ENCODE measurements at places on chromosomes 13 and 19.

DNA sequence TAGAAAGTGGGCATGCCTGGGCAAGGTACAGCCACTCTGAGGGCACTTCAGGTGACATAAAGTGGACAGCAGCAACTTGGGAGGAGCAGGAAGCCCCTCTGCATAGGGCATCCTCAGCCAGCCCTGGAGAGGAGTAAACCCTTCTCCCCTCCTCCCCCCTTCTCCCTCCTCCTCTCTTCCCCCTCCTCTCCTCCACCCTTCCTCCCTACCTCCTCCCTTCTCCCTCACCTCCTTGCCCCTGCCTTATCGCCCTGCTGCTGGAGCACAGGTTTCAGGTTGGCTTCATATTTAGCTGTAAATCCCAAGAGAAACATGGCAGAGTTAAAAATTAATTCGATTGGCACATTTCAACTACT lies 30.5 kb upstream of the ATP12A start:
- H3K4me1 ChIP-seq: peaks cover 15% of the 10 kb centered on the region
- peak overlapping the region; percentile 67 for H3K27ac ChIP-seq
- no peak for DNase-seq
- peak overlapping the region; percentile 6 for H3K4me3 ChIP-seq
- no peaks in the 10 kb centered on the region for H3K36me3 ChIP-seq

DNA sequence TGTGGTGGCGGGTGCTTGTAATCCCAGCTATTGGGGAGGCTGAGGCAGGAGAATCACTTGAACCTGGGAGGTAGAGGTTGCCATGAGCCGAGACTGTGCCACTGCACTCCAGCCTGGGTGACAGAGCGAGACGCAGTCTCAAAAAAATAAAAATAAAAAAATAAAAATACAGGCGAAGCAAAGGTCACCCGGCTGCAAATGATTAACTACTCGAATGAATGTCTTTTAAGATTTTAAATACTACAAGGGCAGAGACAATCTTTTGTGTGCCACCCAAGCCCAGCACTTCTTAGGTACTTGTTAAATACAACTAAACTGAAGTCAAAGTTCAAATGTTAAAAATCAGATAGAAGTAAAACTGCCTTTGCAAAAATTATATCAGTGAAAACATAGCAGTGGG lies 6.7 kb downstream of the LNX2 start:
- no peak overlapping the region for H3K4me3 ChIP-seq
- H3K27ac ChIP-seq: no peak overlapping the region
- H3K36me3 ChIP-seq: peaks cover 4% of the 10 kb centered on the region
- peaks cover 37% of the 10 kb centered on the region for H3K4me1 ChIP-seq

DNA sequence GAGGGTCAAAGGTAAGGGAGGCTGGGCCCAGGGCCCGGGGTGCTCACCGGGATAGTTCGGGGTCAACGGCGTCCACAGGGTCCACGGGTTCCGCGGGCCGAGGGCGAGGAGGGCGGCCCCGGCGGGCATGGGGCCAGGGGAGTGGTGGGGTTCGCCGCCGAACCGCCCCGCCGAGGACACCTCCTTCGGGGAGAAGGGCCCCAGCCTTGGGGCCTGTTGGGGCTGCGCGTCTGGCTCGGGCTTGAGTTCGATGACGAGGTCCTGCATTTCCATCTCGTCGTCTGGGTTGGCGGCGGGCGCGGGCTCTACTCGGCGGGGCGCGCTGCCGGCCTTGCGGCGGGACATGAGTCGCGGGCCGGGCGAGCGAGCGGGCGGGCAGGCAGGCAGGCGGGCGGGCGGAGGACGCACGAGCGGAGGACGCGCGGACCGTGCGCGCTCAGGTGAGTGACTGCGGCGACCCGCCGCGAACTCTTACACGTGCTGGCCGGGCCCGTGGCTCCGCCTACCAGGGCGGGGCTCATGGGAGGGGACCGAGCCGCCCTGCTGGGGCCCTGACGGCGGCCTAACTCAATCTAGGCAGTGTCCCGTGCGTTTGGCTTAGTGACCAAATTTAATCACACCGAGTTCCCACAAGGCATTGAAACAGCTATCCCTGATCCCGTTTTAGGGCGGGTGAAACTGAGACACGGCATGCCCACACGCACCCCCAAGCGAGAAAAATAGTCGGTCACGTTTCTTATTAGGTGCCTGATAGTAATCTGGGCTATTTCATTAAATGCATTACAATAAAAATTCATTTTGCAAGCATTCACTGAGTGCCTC lies at the start of gene ZNF296:
TSS of gene ZNF296 (minus strand) at position 450 of the 822 bp plus-strand sequence. CDS start at position 345, 105 bp downstream.
- peak within 1 kb of the TSS; percentile 77 for H3K27ac ChIP-seq
- peaks cover 19% of the 10 kb centered on the region for H3K36me3 ChIP-seq
- DNase-seq: peak; percentile 86
- peak within 1 kb of the TSS; percentile 86 for H3K4me3 ChIP-seq

DNA sequence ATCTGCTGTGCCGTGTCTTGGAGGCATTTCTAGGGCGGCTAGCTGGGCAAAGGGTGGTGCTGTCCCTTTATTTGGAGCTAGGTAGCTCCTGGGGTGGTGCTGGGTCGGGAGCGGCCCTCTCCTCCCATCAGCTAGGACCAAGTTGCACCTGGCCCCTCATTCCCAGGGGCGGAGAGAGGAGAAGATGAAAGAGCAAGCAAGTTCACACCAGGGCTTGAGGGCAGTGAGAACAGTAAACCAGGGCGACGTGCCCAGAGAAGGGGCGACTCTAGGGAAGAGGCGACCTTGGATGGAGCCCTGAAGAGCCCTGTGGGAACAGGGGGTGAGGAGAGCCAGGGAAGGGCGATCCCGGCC lies 17.0 kb upstream of the KCNN1 start:
- peaks cover 53% of the 10 kb centered on the region for H3K4me1 ChIP-seq
- peak; percentile 25 for DNase-seq
- H3K4me3 ChIP-seq: peak overlapping the region; percentile 60
- no peaks in the 10 kb centered on the region for H3K36me3 ChIP-seq

- H3K4me1 ChIP-seq: no peaks in the 10 kb centered on the region
- no peak overlapping the region for H3K4me3 ChIP-seq
- no peaks in the 10 kb centered on the region for H3K36me3 ChIP-seq
- H3K27me3 ChIP-seq: no peaks in the 10 kb centered on the region
- no peak for DNase-seq
These were observed 136.6 kb downstream of the FRY start for GRCh38 chr13:32168131-32168530.

Measured in activated CD8-positive, alpha-beta T cell treated with anti-CD3 and anti-CD28 coated beads for 36 hours (primary cell).